ENCODE measurements at places on chromosomes 4 and X.

- no peak for DNase-seq
Measured at GRCh38 chr4:115053313-115053712, 60.1 kb downstream of the NDST4 start.

DNA sequence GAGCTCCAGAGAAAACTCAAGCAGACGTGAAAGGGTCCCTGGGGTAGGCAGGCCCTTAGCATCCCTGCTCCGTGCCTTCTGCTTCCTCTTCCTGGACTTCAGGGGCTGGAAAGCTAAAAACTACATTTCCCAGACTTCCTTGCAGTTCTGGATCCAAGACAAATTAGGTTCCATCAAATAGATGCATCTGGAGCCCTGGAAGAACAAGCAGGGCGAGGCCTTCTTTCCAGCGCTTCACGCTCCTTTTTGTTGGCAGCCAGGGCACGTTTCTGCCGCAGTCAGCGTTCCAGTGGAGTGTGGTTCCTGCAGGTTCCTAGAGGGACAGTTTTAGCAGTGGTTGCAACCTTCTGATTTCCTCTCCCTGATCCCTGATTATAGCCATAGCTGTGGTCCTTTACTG is 53.6 kb upstream of the MSX1 start:
- DNase-seq, result no peak

DNA sequence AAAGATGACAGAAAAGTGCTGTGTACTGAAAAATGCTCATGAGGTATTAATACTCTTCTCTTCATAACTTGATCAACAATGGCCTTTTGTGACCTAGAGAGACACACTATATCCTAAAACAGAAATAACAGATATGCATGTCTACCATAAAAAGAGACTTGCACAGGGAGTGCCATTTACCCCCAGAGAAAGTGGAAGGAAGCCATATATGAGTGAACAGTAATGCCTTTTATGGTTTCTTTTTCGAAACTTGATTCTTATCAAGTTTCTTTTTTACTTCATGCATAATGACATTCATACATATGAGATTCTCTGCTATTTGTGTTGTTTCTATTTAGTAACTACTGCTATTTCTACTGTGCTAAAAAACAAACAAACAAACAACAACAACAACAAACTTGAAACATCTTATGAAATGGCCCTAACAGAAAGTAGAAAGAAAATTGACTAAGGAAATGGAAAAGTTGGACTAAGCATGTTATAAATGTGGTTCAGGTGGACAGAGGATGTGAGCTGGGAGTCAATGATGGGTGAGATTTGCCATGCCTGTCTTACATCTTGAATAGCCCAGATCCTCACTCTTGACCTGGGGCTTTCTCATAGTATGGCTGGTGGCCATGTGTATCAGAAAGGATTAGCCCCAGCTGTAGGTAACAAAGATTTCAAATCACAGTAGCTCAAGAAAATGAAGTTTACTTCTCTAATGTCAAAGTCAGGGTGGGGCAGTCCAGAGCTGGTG is 43.8 kb downstream of the GEMIN8 start:
- no peak for DNase-seq

DNA sequence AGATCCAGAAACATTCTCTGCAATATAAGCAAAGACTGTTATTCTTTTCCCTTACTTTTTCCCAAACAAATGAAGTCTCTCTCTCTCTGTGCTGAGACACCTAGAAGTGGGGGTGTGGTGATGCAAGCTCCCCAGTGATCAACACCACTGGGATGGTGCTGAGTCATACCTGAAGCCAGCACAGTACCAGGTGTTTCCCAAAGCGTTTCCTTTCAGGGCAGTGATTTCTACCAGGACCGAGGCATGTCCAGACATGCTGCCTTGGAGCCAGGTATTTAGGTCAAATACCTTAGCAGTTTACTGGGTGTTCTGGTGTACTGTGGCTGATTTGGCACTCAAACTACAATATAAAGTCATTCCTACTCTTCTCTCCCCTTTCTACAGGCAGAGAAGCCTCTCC is 726.5 kb downstream of the FAM133A start:
- DNase-seq, result no peak

DNA sequence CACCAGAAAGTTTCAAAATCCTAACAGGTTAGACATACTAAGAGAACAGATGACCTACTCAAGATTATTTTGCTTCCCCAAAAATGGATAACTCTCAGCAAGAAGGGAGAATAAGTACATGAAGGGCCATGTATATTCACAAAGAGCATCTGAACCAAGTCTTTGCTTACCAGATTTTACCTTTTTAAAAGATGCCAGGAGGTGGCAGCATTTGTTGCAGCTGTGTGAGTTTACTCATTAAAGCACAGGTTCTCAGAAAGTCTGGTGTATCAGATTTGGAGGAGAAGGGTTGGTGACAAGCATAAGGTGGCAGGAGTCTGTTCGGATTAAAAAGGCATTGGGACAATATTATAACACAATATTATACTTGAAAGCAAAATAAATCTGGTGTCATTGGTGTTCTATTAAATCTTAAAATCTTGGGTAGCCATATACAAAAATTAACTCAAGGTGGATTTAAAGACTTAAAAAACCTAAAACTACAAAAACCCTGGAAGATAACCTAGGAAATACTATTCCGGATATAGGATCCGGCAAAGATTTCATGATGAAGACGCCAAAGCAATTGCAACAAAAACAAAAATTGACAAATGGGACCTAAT is 51.3 kb upstream of the NFKB1 start:
- DNase-seq, result peak; percentile 46

DNA sequence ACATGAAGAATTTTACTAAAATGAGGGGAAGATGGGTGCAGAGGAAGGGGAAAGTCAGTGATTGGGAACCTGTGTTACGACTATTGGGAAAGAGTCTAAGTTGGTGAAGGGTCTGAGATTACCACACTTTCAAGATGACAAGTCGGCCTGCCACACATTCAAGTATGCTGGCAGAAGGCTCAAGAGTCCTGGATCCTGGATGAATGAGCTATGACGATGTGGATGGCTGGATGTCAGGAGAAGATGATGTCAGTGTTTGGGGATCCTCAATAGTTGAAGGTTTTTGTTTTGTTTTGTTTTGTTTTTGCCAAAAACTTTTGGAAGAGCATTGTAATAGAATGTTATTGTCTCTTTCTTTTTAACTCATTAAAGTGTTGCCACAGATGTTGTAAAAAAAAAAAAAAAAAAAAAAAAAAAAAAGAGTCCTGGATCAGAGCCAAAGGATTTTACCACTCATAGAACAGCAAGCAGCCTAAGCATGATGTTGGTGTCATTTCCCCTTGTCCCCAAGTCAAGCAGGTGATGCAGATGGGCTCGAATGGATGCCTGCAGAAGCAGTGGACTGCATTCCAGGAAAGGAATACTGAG is 120.6 kb downstream of the REELD1 start:
- DNase-seq, result no peak

DNA sequence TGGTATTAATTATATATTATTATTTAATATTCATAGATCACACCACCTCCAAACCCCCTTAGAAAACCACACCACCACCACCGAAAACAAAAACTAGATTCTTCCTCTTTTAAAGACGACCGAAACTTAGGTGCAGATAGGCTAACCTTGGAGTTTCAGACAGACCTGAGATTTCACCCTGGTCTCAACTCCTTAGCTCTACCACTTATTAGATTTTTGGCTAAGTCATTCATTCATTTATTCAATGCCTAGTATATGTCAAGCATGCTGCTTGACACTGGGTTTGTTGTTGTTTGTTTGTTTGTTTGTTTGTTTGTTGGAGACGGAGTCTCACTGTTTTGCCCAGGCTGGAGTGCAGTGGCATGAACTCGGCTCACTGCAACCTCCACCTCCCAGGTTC is 9.5 kb upstream of the BMP2K start:
- no peak for DNase-seq

- DNase-seq, result no peak
Measured at GRCh38 chr4:21780148-21780547, 168.4 kb downstream of the KCNIP4 start.

- no peak for DNase-seq
Measured at GRCh38 chr4:16641971-16642370, 256.5 kb downstream of the LDB2 start.

DNA sequence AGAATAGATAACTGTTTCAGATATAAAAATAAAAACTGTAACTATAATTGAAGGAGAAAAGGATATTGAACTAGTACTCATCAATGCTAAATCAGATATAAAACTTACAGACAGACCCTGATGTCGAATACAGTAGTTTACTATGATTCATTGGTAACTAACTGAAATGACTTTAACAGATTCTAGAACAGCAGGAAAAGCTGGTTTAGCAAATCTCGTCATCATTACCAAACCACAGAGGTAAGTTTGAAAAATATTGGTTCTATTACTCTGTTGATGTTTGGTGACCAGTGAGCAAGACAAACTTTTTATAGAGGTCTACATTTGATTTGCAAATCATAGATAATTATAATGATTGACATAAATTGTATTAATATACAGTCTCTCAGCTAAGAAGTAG is 551.4 kb upstream of the ADGRL3 start:
- no peak for DNase-seq

DNA sequence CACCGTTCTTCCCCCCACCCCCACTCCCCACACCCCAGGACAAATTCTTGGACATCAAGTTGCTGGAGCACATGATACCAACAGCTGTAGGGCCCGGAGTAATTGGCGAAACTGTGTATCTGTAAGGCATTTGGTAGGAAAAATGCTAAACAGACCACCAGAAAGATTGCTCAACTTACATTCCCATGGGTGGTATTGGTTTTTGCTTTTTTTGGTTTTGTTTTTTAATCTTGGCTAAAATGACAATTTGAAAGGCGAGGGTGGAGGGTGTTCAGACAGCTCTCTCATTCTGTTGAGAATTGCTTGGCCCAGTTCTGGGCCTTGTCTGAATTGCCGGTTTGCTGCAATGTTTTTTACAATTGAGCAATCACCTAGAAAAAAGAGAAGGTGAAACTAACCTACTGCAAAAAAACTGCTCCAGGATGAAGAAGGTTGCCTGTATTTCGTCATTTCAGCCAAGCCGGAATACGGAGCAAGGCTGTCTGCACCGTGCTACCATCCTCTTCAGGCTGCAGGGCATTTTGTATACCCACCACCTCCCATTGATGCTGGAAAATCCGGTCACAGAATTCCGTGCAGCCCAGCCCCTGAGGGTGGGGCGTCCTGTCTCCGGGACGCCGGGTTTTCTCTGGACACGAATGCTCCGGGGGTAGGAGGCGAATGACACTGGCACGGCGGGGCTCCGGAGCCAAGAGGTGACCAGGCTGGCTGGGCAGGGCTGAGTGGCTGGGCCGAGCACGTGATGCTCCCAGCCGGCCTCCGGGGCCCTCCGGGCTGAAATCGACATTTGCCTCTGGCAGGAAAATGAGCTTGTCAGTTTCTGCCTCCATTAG is at the start of gene CLCN4:
CLCN4 (plus strand) TSS at position 777 of the 833 bp plus-strand sequence. CDS start 28,058 bp downstream, outside the sequence.
- no peak for DNase-seq

GRCh38 chrX:110732266-110732665 is 63.4 kb downstream of the CHRDL1 start:
- no peak for DNase-seq

- peak; percentile 67 for DNase-seq
Measured at GRCh38 chr4:7960790-7961655, 21.4 kb upstream of the AFAP1 start.

All from activated T-cell treated with anti-CD3 and anti-CD28 coated beads for 24 hours (primary cell).